Fibroblast of skin of right quadriceps (primary cell): ENCODE measurements at places on chromosomes 16 and 17.

DNA sequence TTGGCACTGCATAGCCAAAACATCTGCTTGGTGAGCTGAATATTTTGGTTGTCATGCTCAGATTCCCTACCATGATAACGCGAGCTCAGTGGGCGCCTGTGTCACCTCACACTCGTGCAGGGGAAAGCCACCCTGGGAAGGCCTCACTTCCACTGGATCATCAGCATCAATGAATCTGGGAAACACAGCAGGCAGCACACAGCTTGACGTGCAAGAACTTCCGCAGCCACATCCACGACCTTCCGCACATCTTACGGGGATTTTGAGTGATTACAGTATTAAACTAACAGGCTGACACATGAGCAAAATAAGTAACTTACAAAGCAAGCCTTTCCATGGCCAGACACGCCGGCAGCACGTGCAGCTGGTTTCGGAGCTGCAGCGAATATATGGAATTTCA is 54.7 kb upstream of the FOXF1 start:
- DNase-seq, result peak; percentile 62

DNA sequence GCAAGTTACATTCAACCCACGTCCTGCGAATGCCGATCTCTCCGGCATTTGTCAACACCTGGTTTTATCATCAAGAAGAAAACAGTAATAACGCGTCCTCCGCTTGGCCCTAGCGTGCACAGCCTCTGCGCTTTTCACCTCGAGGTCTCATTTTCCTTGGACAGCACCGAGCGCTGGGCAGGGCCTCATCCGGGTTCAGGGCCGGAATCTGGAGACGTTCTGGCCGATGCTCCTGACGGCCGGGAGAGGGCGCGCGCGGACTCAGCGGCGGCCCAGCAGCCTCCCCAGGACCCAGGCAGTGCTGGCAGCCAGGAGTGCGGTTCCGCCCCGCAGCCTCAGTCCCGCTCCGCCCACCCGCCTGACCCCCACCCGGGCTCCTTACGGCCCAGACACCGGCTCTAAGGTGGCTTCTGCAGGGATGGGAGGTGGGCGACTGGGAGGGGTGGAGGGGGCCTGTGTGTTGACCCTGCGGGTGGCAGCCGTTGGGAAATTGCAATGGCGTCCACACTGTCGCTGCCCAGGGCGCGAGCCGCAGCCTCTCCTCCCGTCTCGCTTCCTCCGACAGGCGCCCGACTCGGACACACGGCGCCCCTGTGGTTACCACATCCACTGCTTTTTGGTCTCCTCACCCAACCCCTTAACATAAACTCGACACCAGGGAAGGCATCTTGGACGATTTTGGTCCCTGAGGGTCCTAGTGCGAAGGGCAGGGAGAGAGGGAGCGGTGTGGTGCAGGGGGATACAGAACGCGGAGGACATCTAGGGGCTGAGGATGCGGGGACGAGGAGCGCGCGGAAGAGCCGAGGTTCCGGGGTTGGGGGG is 7.4 kb upstream of the FLYWCH1 start:
- peak; percentile 74 for DNase-seq

DNA sequence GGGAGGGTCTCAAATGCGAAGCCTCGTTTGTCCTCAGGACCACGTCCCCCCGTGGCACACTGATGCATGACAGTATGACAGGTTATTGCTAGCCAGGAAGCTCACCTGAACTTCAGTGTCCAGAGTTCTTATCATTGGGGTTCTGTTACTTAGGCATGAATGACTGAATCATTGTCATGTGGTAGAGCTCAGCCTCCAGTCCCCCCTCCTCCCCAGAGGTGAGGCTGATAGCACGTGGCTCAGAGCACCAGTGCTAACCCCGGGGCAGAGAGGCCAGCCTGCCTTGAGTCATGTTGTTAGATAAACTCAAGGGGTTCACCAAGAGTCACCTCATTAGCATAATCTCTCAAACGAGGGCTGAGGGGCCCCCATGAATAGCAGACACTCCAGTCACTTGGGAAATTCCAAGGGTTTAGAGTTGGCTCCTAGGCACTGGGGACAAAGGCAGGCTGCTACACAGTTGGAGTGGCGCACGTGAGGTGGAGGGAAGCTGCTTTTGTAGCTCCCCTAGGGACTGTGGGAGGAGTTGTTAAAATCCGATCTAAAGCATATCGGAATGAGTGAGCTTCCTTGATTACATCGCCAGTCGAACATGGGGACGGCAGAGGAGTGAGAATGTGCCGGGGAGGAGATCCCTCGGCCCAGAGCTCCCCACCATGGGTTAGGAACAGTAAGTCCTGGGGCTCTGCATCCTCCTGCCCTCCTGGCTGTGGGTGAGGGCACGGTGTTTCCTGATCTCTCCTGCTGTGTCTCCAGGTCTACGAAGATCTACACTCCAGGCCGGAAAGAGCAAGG is 18.2 kb downstream of the DHX38 start:
- DNase-seq, result no peak

DNA sequence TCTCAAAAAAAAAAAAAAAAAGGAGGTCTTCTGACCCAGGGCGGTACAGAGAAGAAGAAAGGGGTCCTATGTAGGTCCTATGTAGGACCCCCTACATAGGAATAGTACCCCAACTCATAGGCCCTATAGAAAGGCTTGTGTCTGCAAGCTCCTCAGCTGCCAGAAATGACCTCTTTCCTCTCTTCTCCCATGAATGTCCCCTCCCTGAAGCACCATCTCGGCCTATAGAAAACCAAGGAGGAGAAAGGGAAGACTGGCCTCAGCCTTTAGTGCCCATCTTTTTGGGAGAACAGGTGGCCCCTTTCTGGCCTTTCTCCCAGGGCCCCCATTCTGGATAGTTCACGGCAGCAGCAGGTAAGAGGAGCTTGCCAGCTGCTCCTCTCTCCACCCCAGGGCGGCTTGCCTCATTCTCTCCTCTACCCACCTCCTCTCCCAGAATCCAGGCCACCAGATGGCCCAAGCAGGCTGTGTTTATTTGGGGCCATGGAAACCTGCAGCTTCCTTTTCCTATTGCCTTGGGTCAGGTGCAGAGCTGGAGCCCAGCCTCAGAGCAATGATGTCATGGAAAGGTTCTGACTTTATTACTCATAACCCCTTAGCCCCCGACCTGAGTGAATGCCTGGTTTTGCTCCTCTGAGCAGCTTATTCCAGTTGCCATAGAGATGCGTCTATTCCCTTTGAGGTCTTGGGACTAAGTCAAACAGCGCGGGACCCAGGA is 1.6 kb upstream of the MRPL58 start:
- peak; percentile 20 for DNase-seq

- peak; percentile 10 for DNase-seq
Measured at GRCh38 chr17:27817731-27818130, 17.4 kb upstream of the NOS2 start.

DNA sequence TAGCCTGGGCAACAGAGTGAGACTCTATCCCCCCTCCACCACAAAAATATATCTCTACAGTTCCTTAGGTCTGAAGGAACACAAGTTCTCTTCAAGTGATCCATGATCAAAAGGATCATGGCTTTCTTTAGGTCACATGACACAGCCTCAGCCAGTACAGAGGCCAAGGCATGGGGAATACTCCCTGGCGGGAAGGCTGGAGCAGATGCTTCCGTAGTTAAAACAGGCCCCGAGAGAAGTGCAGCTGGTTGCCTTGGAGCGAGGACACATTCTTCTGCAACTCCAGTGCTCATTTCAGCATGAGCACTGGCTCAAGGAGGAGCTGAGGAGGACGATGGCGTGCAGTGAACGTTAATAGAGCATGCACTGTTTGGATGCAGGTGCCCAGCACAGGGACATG is 13.5 kb downstream of the CDIP1 start:
- no peak for DNase-seq
